ENCODE measurements at places on chromosomes 5 and 9.

GRCh38 chr9:82149501-82149946 lies 161.0 kb downstream of the SPATA31D1 start:
- no peak for DNase-seq

GRCh38 chr5:164708831-164709230 lies 1203.4 kb downstream of the MAT2B start:
- DNase-seq = no peak

DNA sequence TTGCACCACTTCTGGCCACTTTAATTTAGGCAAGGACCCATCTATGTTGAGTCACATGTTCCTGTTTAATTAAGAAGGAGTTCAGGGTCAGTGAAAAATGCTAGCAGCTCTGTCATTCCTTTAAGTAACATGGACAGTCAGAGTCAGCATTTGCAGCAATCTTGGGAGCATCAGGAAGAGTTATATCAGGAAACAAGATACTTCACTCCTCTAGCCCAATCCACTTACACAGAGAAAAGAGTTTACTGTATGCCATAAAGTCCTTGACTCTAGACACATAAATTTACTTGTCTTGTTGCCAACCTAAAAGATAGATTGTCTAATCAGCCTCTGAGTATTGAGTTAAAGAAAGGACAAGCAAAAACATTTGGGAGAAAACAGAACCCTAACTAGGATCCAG lies 266.7 kb downstream of the PJA2 start:
- DNase-seq = no peak

- no peak for DNase-seq
These were observed 23.1 kb downstream of the RNF180 start for GRCh38 chr5:64188776-64189175.

GRCh38 chr5:65041296-65042158 lies 272.8 kb downstream of the CWC27 start:
- DNase-seq = no peak

GRCh38 chr9:101465326-101465915 lies 29.8 kb upstream of the ALDOB start:
- no peak for DNase-seq

GRCh38 chr5:58544926-58545325 lies 37.9 kb upstream of the RAB3C start:
- DNase-seq = no peak

- DNase-seq = no peak
These were observed 37.4 kb downstream of the TGFBR1 start for GRCh38 chr9:99142275-99142674.

- DNase-seq = no peak
These were observed 179.5 kb downstream of the TRIO start for GRCh38 chr5:14322437-14323187.

GRCh38 chr9:21904776-21905175 lies 89.4 kb downstream of the CDKN2A start:
- no peak for DNase-seq
